NCI-H748 treated with DMSO at 0.1 percent for 48 hours (cell line): ENCODE measurements at places on chromosomes 2 and 18.

DNA sequence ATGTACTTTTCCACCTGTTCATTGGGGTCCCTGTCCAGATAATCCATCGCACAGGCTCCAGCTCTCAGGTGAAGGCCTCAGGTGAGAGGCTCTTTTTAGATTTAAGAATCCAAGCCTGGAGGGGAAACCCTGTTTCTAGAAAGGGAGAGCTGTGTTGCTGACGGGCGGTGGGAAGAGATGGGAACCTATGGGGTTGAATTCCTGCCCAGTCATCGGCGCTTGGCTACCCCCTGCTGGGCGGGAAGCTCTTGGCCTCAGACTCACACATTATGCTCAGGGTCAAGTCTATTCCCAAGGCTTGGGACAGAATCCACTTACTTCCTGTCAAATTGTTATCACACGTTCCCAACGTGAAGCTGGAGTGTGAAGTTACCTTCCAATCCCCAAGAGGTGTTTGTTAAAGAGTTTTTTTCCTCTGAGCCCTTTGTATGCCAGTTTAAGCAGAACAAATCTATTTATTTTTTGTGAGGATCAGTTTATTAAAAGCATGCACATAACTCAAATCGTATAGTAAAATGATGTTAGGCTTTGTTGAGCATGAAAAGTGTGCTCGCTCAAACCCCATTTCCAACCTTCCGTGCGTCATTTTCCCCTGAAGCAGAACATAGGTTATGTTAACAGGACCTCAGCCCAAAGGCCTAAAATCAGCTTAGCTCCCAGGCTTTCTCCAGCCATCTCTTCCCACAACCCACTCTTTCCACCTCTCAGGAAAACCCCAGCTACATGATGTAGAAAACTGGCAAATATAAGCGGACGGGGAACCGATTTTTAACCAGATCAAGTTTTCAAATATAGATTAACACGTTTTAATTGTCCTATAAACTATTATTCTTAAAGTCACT lies 181.7 kb upstream of the ETAA1 start:
- DNase-seq: no peak

DNA sequence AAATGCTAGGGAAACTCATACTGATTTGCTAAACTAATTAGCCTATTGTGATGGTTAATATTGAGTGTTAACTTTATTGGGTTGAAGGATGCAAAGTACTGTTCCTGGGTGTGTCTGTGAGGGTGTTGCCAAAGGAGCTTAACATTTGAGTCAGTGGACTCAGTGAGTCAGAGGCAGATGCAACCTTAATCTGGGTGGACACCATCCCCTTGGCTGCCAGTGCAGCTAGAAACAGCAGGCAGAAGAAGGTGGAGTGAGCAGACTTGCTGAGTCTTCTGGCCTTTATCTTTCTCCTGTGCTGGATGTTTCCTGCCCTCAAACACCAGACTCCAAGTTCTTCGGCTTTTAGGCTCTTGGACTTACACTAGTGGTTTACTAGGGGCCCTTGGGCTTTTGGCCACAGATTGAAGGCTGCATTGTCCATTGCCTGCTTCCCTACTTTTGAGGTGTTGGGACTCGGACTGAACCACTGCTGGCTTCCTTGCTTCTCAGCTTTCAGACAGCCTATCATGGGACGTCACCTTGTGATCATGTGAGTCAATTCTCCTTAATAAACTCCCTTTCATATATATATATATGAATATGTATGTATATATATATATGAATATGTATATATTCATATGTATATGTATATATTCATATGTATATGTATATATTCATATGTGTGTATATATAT lies 69.7 kb downstream of the RPRM start:
- DNase-seq: no peak

GRCh38 chr2:132991471-132992045 lies 321.6 kb upstream of the LYPD1 start:
- DNase-seq: peak; percentile 5

DNA sequence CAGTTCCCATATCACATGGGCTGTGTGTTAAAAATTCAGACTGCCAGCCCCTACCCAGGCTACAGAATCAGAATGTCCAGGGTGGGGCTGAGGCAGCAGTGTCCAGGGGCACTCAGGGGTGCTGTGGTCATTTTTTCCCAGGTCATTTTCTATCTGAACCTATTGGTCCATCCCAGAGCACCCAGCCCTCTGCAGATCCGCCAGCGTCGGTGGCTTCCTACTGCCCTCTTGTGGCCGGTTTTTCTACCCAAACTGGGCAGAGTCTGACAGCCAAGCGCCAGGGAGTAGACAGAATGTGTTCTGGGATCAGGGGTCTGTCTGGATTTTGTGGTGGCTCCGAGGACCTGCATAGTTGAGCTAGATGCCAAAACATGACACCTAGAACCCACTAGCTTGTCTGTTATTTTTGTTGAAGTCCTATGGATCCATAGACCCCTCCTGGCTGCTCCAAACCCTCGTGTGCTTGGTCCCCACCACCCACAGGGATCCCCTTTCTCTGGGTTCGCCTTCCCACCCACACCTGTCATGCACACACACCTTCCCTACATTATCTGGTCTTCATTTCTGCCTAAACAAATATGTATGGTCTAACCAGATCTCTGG lies 34.1 kb upstream of the RMDN2 start:
- DNase-seq: peak; percentile 27

DNA sequence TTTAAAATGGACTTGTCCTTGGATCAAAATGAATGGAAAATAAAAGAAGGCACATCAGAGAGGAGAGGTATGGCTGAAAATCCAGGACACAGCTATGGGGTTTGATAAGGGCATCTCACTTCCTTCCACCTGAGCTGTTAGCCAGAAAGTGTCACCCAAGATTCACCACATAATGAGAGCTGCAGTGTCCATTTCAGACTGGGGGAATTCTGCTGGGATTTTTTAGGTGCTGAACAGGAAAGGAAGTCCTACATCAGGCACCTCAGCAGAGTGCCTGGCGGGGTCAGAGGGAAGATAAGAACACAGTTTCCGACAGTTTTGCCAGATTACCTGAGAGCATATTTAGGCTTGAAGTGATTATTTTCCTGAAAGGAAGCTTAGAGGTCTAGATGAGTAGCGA lies 187.6 kb upstream of the HNMT start:
- DNase-seq: no peak

DNA sequence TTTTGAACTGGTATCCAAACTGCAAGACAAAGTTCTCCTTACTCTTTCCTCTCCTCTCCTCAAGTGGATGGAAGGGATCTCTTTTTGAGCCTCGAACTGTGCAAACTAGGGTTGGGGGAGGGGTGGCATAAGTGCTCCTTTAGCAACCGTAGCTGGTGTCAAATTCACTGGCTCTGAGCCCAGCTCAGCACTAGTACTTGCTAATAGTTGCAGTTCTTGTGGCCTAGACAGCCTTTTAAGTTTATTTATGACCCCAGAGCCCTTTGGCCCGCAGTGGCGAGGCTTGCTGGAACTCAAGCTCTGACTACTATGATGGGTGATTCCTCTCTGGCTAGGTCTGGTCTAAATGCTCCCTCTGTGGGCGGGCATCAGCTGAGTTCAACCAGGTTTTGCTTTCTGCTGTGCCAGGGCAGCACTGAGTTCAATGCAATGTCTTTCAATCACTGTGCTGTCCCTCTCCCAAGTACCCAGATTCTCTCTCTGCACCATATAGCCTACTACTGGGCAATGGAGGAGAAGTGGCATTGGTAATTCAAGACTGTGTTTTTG lies 528.4 kb upstream of the SYT4 start:
- DNase-seq: no peak

DNA sequence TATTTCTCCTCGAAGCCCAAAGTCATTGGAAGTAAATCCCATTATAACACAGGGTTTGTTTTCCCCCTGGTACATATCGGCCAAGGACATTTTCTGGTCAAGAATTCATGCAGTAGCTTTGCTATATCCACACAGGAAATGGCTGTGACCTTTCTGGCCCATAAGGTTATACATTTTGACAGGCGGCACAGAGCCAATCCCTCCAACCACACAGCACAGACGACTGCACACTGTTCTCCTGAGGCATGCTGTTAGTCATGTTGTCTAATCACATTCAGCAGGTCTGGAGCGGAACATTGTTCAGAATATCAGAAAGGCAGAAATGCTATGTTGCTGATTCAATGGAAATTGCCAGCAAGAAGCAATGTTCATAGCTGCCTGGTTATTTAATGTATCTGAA lies 742.3 kb upstream of the SLC8A1 start:
- DNase-seq: no peak

DNA sequence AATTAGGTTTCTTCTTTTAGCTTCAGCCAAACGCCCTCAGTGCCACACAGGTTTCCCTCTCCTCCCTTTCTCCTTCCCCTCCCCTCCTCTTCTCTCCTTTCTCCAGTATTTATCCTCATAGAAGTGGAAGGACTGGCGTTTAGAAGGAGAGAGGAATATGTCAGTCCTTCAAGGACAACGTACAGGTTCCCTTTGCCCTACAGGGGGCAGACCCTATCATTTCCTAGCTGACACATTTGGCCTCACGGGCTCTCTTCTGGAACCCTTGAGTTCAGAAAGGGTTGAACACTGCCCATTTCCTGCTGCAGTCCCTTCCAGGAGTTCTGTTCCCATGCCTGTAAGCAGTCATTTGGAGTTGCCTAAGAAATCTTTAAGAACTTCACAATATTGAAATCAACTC lies 46.1 kb downstream of the CDCA7 start:
- no peak for DNase-seq

GRCh38 chr2:234328444-234328990 lies 168.4 kb downstream of the ARL4C start:
- DNase-seq: no peak

DNA sequence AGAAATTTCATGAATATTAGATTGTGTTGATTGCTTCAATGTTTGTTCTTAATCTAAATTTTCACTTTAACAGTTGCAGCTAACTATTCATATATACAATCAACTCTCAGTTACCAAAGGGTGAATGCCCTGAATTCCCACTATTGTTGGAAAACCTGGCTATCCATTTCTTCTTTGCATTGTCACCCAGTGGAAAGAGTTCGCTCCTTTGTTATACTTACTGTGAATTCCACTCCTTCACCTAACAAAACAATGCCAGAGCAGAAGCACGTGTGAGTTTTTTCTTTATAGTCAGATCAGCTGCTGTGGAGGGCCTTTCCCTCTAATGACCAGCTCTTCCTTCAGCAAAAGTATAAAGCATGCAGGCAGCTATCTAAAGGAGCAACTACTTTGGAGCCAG lies 409.2 kb upstream of the NRP2 start:
- DNase-seq: no peak

DNA sequence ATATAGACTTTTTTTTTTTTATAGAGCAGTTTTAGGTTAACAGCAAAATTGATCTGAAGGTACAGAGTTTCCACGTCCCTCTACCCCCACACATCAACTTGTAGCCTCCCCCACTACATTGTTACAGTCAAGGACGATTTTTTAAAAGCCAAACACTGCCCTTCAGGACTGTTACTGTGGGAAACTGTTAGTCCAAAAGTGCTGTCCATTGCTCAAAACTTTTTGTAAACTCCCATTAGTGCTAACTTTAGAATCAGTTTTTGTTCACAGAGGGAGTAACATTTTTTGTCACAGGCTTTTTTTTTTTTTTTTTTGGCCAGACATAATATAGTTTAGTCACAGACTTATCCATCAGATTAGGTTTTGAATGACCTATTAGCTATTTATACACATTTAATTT lies 24.1 kb downstream of the ELP2 start:
- no peak for DNase-seq

DNA sequence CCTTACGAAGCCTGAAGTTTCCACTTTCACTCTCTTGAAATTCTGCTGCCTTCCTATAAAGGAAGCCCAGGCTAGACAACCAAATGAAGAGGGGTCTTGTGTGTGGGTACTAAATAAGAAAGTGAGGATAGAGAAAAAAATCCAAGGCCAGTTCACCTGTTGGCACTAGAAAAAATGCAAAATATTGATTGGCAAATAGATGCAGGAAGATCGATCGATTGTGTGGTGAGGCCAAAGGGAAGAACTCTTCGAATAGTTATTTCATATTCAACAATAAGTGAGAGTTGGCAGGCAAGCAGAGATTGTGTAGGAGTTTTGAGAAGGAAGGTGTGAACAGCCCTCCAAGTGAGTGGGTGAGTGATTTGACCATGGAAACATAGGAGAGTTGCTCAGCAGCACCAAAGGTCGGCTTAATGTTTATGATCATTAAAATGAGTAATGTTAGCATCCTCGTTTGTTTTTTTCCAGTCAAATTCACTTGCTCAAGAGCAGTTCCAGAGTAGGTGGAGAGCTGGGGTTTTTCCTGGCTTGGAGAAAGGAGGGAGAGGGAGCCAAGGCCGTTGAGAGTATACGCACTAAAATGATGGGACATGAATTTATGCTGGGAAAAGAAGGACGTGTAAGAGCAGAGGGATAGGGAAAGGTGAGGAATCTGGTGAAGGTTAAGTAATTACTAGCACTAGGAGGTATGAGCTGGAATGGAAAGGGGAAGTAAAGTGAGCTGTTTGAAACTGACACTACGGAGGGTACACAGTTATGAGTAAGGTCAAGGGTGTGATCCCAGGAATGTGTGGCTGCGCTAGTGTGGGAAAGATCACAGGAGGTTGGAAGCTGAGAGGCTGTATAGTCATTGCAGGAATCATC lies 1.1 kb upstream of the NAPG start:
- DNase-seq: no peak

DNA sequence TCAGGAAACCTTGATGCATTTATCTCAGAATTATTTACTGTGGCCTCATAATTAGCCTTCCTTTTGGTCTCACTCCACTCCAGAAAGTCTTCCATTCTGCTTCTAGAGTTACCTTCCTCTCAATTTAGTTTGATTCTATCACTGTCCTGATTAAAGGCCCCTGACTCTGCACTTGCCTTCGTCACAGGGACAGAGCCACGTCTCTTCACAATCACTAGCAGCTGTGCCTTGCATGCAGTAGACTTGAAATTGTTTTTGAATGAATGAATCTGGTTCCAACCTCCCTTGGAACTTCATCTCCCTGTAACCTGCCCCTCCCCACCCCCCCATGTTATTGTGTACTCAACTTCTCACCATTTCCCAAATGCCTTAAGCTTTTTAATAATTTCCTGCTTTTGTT lies 52.4 kb downstream of the OSBPL6 start:
- no peak for DNase-seq

DNA sequence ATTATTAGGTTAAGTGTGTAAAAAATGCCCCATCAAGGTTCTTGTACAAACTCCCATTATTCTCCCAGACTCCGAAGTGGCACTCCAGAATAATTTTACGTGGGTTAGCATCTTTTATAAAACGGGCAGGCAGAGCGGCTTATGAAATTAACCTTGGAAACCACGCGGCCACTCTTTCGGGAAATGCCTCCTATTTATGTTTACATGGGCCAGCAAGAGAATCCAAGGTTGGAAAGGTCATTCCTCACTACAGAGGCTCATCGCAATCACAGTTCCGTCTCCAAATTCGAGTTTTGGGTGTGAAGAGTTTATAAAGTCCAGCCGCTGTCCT lies 1.2 kb upstream of the IMPA2 start:
- DNase-seq: no peak

- no peak for DNase-seq
Measured at GRCh38 chr2:215738351-215738750, 275.0 kb downstream of the MREG start.

GRCh38 chr2:235230821-235231601 lies 262.8 kb upstream of the AGAP1 start:
- peak; percentile 68 for DNase-seq

DNA sequence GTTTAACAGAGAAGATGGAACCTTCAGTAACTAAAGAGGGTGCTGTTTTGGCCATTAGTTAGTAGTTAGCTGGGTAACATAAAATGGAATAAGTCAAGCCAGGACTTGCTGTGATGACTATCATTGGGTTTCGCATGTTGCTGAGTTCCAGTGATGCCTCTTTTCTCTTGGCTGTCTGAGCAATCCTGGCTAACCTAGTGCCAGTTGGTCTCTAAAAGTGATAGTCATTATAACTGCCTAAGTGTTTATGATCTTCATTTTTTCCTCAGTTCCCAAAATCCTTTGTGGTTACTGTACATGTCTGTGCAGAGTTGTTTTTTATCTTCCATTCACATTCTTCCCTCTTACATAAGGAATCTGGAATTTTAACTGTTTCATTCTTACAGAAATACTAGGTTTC lies 33.4 kb downstream of the WDR43 start:
- DNase-seq: no peak
